ENCODE measurements at places on chromosomes 2 and 18.
A peak's percentile ranks its signal among the peaks of the same experiment; 100 is the strongest.

GRCh38 chr2:226813148-226813701, 13.6 kb upstream of the IRS1 start:
- no peak for DNase-seq

DNA sequence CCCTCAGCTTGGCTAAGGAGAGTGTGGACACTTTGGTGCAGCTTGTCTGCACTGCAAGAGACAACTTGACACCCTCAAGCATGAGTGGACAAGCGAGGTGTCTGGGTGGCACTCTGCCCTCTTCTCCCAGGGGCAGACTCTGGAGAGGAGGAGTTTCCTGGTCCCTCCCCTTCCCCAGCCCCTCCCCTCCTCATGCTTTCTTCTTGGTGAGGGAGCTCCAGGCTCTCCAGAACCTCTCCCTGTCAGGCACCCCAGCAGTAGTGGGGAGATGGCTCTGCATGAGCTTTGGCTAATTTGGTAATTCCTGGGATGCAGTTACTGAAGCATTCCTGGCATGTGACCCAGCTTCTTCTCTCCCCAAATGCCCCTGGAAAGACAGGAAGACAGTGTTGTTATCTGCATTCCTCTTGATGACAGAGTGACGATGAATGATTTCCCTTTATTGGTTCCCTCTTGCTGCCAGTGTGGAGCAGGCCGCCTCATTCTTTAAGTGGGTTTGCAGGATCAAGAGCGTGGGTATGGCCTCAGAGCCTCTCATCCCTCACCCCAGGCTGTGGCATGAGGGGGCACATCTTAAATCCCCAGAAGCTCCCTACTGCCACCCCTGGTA, 89.2 kb downstream of the STPG4 start:
- peak; percentile 71 for DNase-seq

DNA sequence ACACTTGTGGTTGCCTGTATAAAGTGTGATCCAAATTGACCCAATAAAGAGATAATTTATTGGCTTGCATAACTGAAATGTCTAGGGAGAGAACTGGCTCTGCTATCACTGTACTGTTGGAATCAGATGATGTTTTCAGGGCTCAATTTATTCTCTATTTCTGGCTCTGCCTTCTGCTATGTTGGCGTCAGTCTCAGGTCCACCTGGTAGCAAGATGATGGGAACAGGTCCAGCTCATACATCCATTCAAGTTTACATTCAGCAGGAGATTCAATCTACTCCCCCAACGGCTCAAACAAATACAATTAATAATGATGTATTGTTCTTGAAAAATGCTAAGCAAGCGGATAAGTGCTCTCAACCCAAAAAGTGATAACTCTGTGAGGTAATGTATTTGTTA, 297.7 kb upstream of the SYT4 start:
- no peak for DNase-seq

GRCh38 chr2:18104595-18105224, 226.2 kb downstream of the KCNS3 start:
- DNase-seq = no peak

GRCh38 chr2:206392118-206392517, 51.2 kb upstream of the ADAM23 start:
- no peak for DNase-seq

GRCh38 chr2:40302751-40303325, 149.1 kb downstream of the SLC8A1 start:
- DNase-seq = no peak

GRCh38 chr2:25951071-25951547, 31.2 kb downstream of the KIF3C start:
- DNase-seq = peak; percentile 52

- DNase-seq = no peak
Observed at GRCh38 chr2:70473101-70473722, 80.4 kb downstream of the TGFA start.

DNA sequence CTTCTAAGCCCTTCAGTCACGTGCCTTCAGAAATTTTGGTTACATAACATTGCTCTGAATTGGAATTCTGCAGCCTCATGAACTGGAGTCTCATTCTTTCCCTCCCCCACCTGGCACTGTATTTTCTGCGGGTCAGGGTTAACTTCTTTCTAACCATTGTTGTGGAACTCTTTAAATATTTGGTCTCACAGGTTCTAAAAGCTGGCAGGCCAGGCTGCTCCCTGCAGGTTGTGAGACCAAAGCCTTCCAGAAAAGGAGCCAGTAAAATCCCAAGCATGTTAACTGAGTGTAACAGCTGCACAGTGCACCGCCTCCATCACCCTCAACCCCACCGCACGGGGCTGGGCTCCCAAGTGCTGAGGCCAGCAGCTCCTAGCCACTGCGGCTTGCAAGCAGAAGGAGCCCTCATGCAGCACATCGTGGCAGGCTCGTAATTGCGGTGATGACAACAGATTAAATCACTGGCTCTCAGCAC, 174.1 kb upstream of the ALPP start:
- DNase-seq = no peak

GRCh38 chr2:199762963-199763362, 88.0 kb downstream of the FTCDNL1 start:
- no peak for DNase-seq

GRCh38 chr18:45785134-45785533, 40.3 kb upstream of the SIGLEC15 start:
- no peak for DNase-seq

DNA sequence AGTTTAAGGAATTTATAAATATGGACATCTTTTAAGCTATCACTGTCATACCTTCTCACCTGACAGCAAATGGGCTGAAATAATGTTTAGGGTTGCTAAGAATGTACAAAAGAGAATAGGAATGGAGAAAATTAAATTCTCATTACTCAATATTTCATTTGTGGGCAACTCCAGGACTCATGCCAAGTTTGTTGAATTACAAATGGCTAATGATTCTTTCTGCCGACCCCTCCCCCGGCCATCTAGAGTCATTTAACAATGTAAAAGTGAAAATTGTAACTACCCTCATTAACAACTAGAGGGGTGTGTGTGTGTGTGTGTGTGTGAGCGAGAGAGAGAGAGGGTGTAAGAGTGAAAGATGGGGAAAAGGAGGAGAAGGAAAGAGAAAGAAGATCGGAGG, 708.5 kb upstream of the FAM98A start:
- no peak for DNase-seq

GRCh38 chr2:158902005-158902398, 66.4 kb upstream of the TANC1 start:
- DNase-seq = no peak

- DNase-seq = no peak
Observed at GRCh38 chr2:65754219-65754618, 321.8 kb upstream of the SPRED2 start.

DNA sequence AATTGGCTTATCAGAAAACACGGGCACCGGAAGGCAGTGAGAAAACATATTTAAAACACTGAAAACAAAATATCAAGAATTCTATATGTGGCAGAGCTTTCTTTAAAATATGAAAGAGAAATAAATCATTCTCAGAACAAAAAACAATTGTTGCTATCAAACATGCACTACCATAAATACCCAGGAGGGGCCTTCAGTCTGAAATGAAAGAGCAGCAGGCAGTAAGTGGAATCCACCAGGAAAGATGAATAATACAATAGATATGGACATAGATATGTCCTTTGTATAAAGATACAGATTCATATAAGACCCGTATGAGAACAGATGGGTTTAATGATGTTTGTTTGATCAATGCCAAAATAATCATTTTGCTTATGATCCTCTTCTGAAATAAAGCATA, 142.0 kb downstream of the TMEM18 start:
- no peak for DNase-seq

- no peak for DNase-seq
Observed at GRCh38 chr2:101805152-101806088, 107.9 kb downstream of the MAP4K4 start.

- no peak for DNase-seq
Observed at GRCh38 chr2:220036431-220036830, 409.0 kb downstream of the SLC4A3 start.

DNA sequence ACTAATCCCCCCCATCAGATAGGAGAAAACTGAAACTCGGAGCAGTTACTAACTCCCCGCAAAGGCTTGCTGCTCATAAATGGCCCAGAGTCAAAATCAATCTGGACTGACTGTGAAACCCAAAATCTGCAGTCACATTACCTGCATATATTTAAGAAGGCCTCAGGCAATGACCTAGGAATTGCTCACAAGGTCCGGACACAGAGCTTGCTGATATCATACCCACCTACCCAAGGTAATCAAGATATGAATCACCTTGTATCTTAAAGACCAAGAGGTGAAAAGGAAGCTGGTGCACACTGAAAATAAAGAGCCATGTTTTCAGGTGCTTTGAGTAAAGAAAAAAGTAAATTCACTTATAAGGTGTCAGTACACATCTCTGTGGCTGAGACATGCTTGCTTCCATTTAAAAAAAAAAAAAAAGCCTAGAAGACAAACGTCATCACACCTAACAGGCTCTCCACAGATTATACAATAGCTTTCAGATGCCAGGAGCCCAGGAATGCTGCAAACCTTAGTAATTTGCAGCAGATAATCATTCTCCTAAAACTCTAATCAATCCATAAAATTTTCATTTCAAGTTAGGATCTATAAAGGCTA, 195.4 kb downstream of the ZEB2 start:
- DNase-seq = no peak

DNA sequence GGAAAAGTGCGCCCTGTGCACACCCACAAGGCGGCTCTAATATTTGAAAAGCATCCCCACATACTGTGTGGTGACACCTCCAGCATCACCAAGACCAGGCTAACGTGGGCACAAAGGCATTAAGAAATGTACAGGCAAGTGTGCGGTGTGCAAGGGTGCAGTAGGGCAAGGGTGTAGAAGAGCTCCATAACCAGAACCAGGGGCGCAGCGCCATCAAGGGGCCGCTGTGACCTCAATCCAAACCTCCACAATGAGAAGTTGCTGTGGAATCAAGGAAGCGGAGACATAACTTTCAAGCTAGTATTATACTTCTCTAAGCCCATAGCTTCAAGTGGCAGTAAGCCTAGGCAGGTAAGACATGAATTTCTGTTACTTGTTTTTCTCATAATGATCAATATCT, 13.0 kb downstream of the L3MBTL4 start:
- DNase-seq = no peak

DNA sequence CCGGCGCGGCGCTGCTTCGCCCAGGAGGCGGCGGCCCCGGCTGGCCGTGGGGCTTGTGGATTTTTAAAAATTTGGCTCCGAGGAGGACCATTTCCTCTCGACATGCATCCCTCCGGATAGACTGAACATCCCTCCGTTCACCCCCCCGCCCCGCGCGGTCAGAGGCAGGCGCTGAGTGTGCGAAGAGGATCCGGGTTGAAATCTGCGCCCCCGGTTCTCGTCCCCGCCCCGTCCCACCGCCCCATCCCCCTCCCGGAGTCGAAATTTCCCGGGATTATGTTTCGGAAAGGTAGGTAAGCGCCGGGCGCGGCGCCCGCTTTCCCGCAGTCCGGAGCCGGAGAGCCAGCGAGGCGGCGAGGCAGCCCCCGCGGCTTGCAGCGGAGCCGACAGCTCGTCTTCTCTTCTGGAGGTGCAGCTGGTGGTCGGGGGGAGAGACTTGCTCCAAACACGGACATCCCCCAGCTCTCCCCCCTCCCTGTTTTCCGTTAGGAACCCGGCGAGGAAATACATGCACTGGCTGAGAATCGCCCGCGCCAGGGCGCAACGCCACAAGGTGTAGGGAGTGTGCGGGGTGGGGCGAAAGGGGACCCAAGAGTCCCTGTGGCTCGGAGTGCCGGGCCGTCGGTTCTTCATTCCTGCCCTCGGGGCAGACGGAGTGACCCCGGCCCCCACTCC, at the start of gene PRKCE:
Gene PRKCE, plus strand, starts transcription at position 261 of the 675 bp plus-strand sequence.
- DNase-seq = no peak

All from AG09319 (cell line).